Activated CD4-positive, alpha-beta T cell treated with anti-CD3 and anti-CD28 coated beads, Interleukin-2, amount 10 ng/mL, durations not matched to agents 7 days and 5 days (primary cell): ENCODE measurements at places on chromosomes 1 and 21. TPM values are rescaled to one million over a fixed set of nuclear protein-coding genes. Genes with fewer than 3 reads are reported as not detected.
A peak's percentile ranks its signal among the peaks of the same experiment; 100 is the strongest.

C1QTNF12 gene
- 1.4 TPM for total RNA-seq

IVNS1ABP gene
- 87.9 TPM for total RNA-seq

DNA sequence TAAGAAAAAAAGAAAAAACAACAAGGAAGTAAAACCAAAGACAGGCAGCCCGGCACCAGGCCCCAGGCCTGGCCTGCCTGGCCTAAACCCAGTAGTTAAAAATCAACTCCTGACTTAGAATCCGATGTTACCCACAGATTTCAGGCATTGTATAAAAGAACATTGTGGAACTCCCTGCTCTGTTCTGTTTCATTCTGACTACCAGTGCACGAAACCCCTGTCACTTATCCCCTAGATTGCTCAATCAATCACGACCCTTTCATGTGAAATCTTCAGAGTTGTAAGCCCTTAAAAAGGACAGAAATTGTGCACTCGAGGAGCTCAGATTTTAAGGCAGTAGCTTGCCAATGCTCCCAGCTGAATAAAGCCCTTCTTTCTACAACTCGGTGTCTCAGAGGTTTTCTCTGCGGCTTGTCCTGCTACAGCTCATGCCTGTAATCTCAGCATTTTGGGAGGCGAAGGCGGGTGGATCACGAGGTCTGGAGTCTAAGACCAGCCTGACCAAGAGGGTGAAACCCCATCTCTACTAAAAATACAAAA, 15.6 kb upstream of the MYOCOS start:
- no peak for DNase-seq

DNA sequence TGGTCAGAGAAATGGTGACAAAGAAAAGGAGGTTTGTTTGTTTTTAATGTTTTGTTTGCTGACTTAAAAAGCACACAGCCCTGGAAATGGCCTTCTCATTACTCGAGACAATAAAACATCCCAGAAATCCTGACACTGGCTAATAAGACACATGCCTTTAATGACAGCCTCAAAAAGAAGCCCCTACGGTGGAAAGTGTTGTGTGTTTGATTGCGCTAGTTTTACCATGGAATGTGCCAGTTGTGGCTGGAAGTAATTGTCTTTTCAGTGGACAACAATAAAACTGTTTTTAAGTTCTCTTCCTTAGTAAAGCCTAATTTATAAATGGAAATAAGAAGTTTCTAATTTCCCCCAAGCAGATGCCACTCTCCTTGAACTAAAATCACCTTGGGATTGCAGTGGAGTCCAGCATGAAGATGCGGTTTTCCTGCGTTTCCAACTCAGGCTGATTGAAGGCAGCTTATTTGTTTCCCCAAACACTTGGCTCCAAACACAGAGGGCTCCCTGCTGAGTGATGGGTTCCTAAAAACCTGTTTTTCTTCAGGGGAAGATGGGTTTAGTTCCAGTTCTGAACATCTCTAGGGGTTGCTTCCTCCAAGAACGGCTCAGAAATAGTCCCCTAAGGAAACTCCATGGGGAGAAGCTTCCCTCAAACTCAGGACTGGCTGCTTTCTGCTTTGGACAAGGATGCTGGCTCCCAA, 54.3 kb downstream of the CD247 start:
- no peak for DNase-seq

DNA sequence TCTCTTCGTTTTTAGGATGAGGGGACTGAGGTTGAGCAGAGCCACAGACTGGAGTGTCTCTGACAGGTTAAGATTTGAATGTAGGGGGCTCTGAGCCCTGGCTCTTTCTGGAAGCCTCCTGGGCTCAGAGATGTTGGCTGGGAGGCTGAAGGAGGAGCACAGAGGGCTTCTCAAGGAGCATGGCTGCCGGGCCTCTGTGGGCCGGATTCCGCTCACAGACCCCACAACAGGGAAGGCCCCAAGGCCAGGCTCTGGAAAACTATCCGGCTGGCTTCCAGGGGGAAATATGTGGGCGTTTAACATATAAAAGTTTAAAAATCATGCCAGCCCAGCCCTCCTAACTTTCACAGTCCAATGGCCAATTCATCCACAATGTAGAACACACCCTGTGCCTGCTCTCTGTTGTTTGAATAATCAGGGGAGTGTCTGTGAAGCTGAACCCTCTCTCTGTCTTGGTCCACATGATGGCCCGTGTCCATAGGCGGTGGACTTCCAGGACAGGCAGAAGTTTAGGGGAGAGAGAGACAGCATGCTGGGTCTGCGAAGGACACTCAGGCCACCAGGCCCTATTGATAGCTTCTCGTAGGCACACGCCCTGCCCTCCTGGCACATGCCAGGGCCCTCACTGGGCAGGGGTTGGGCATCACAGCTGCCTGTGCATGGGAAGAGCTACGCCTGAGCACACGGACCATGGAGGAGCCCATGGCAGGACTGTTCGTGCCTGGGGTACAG, 10.8 kb downstream of the OBSCN start:
- DNase-seq: no peak

DNA sequence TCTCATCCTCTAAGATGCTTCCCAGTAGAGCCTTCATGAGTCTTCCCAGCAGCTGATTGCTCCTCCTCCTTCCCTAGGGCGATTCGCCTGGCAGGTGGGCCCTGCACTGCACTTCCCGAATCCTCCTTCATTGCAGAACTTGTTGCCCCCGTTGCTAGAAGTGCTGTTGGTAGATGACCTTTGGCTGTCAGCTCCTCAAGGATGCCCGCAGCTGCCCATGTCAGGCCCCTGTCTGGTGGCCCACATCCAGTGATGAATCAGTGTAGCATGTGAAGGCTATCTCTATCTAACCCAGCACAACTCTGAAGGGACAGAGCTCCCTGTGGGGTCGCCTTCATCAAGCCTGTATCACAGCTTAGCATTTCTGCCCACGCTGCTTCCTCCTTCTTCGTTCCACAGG, 52.1 kb upstream of the F3 start:
- no peak for DNase-seq

DNA sequence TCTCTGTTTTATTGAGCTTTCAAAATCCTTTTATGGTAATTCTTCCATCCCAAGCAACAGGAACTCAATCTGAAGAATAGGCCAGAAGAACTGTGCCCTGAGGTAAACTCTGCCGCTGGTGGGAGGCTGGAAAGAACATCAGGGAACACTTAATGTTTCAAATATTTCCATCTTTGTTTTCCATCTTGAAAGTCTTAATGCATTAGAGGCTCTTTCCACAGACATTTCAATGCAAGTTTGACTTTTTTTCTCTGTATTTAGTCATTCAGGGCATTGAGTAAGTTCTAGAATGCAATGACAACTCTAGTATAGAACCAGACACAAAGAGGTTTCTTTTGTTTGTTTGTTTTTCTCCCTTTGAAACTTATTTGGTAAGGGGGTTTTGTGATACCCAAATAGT, 61.5 kb downstream of the KIAA0040 start:
- no peak for DNase-seq

CELA3B gene
- total RNA-seq: not detected

DNA sequence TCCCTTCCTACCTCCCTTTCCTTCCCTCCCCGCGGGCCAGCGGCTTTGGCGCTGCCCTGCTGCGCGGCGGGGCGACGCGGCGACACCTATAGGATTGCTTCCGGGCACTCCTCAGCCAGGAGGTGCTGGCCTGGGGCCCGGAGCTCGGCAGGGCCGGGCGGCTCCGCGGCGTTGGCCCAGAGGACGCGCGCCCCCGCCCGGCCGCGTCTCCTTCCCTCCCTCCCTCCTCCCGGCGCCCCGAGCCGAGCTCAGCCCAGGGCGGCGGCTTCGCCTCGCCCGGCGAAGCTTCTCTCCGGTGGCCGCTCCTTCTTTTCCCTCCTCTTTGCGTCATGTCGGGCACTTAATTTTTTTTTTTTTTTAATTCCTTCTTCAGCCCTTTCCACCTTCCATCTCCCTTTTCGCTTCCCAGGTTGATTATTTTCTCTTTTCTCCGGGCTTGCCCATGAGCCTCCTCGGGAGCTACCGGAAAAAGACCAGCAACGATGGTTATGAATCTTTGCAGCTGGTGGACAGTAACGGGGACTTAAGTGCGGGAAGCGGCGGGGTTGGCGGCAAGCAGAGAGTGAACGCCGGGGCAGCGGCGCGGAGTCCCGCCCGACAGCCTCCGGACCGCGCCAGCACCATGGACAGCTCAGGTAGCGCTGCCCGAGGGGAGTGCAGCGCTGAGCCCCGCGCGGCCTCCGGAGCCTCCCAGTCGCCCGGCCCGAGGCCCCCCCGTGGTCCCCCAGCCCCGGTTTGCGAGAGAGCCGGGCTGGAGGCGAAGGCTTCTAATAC, at the start of gene DNAJC6:
TSS of gene DNAJC6 (plus strand) at position 240 of the 774 bp plus-strand sequence. CDS start at position 443, 203 bp downstream.
- DNase-seq: peak; percentile 64

DNA sequence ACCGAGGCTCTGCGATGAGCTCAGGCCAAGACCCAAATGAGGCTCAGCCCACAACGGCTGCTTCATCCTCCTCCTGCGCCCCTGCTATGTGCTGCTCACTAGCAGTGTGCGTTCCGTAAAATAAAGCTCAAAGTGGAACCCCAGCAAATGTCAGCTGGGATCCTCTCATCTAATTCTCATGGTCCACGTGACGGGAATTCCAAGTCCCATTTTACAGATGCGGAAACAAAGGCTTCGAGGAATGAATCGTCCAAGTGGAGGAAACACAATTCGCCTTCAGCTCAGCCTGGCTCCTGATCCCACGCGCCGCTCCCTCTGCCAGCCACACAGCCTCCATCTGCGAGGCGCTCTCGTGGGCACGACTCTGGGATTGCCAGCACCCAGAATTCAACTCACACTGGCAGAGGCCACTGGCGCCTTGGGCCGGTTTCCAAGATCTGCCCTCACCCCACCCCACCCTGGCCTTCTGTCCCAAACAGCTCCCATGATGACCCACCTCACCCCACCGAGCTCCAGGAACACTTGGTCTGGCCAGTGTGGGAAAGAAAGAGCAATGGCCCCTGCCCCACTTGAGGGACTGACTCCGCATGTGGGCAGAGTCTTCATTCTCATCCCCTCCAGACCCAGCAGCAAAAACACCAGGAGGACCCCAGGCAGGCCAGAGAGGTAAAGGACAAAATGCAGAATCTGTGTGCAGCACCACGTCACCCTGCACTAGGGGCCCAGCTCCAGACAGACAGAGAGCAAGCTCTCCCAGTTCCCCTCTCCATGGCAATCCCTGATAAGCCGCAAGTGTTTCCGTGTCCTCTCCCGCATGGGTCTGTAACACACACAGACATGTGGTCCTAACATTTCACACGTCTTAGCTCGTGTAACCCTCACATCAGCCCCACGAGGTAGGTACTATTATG, 10.5 kb downstream of the CASZ1 start:
- no peak for DNase-seq

DNA sequence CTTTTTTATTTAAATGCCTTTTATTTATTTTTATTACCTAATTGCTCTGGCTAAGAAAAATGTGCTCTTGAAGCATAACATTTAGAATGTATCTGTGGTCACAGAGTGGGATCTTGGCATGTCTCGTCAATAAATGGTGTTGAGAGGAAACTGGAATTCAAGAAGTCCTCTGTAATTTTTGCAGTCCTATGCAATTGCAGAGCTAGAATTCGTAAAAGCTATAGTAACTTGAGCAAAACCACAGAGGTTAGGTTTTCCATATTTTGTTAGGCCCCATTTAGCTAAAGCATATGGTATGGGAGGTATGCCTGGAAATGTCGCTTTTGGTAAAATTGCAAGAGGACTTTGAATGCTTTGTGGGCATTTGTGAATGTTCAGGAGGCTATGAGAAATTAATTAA, 466.7 kb upstream of the NFIA start:
- no peak for DNase-seq

DNA sequence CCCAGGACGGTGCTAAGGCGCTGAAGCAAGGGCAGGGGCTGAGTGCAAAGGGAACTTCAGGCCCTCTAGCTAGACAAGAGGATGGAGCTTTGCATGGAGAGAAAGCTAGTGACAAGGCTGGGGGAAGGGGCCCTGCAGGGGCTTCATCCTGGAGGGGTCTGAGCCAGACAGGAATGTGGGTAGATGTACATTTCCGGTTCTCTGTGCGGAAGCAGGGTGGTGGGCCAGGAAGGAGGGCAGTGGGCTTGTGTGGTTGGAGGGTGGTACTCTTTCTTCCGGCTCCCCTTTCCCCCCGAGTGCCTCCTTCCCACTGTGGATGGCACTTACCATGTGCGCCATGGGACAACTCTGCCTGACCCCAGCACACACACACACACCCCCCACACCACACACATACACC, 1.5 kb downstream of the KISS1 start:
- DNase-seq: no peak

MX1 gene
- total RNA-seq: 723 TPM

DNA sequence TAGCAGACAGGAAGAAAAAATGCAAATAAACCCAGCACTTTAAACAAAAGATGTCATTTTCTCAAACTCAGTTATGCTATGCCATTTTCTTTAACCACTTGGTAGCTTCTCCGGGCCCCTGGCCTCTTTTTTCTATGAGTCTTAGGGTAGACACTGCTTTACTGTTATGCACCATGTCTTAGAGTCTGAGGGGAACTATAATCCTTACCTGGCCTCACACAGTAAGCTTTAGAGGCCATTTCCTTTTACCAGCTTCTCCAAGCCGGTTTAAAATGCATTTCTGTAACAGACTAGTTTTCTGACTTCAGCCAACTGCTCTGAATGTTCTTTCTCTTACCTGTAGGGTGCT, 73.7 kb upstream of the EDEM3 start:
- DNase-seq: no peak

C8A gene
- not detected for total RNA-seq

DNA sequence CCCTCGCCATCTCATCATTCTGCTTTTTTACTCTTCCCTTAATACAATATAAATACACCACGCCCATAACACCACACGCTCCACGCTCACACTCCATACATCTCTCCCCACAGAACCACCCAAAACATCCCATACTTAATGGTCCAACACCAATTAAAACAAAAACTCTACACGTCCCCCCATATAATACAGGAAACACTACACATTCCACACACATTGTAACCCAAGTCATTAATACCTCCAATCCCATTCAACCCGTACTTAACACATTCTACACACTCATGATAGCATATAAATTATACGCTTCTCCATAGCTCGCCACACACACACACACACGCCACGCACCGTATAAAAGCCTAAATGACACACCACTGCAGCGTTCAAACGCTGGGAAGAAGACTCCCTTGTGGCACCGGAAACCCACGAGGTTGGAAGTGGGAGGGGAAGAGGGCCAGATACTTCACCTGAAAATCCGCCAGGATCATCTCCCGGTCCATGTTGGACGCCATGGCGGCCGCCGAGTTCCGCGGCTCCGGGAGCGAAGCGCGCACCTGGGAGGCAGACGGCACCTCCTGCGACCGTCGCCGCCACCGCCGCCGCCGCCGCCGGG, 659 bp downstream of the FAF1 start:
- peak; percentile 33 for DNase-seq

LYPD8 gene
- not detected for total RNA-seq

- DNase-seq: no peak
Measured at GRCh38 chr21:45763074-45763473, 119.5 kb downstream of the PCBP3 start.

SUSD4 gene
- 2.9 TPM for total RNA-seq
